Kidney (tissue), 22 donors: ENCODE measurements at places on chromosomes 2 and 18.

DNA sequence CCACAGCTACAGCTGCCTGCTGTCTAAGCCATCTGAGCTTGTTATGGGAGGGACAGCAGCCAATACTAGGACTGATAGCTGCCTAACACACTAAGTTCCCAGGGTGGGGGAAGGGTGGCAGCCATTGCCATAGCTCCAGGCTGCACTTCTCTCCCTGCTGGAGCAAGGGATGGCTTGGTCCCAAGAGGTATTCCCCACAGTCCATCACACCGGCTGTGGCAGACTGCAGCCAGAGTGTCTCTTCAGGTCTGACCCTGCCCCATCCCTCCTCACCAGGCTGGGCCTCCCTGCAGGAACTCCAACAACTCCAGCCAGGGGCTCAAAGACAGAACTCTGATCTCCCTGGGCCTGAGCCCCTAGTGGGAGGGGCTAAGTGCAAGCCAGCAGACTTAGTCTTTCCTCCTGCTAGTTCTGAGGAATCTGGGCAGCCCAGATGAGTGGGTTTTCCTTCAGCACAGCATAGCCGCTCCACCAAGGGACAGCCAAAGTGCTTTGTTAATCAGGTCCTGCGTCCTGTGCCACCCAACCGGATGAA, 632.1 kb downstream of the SOCS6 start:
- no peak for DNase-seq

DNA sequence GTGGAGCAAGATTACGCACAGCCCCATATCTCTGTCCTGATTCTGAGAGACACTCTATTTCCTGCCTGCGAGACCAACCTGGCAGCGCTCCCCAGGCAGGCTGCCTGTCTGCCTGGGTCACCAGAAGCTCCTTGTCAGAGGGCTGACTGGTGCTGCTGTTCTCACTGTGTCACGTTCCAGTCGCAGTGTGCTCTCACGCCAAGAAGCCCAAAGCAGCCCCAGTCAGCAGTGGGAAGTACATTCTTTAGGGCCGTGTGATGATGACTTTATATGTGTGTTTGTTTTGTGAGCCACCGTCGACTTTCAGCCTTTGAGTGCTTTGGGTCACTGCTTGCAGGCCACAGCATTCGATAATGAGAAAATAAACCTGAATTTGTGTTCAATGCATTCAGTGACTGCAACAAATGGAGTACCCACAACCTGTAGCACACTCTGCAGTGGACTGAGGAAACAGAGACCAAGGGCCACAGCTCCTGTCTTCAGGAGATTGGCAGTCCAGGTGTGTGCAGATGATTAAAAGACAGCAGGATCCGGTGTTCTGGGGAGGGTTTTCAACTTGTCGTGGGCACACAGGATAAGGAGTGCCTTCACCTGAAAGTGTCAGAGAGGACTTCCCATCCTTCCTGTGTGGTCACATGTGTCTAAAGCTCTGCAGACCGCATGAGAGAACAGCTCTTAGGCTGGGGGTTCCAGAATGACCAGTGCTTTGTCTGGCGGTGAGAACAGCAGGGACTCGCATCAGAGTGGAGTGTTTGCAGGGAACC, 4.8 kb downstream of the TNFRSF11A start:
- DNase-seq: no peak

GRCh38 chr2:105139556-105140239, 101.8 kb downstream of the MRPS9 start:
- DNase-seq: no peak

DNA sequence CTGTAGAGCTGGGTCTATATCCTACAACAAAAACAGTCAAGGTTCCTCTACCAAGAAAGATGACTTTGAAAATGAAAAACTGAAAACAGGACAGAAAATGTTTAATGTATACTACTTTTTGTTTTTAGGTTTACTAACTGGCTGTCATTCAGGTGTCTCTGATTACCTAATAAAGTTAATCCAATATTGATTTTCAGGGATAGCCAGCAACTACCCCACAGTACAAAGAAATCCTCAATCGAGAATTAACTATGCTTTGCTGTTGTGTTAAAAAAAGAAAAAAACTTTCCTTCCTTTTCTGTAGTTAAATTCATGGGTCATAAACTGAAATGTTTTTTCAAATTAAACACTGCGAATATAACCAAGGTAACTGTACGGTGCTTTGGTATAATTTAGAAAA, 45.8 kb downstream of the TTR start:
- DNase-seq: no peak

- peak; percentile 58 for DNase-seq
Measured at GRCh38 chr18:34977838-34978532, 63.2 kb upstream of the MAPRE2 start.

- no peak for DNase-seq
Measured at GRCh38 chr2:181847198-181847556, 44.4 kb upstream of the ITPRID2 start.
